ENCODE measurements at places on chromosomes 12 and 14. TPM values are rescaled to one million over a fixed set of nuclear protein-coding genes. Genes with fewer than 3 reads are reported as not detected.

GRCh38 chr14:105060751-105061427 is 4.3 kb downstream of the GPR132 start:
- no peak for DNase-seq

- DNase-seq: no peak
Observed at GRCh38 chr12:46831335-46832129, 5.7 kb upstream of the SLC38A4 start.

DNA sequence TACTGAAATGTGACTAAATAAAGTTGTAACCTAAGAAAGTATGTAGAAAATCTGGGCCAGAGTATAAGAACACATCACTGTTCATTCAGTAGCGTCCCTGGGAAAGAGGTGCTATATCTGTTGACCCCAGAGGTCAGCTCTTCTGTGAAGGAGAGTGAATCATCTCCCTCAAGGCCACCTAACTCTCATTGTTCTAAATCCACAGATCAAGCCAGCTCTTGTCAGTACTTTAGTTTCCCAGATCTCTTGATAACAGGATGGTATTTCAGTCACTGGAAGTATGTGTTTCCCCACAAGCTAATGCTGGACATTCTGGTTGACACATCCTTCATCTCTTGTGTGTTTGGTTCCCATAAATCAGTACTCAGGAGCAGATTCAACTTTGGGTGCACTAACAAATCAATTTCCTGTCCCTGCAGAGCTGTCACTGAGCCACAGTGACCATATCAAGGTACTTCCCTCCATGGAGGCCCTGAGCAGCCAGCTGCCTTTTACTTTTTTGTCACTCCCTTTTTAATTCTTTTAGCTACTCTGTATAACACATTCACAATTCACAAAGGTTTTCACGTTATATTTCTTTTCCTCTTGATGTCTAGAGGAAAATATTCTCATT is 7.8 kb downstream of the KRT1 start:
- DNase-seq: no peak

GRCh38 chr14:98903371-98903770 is 368.6 kb downstream of the BCL11B start:
- peak; percentile 45 for DNase-seq

Gene MYO1H
- not detected for total RNA-seq

- no peak for DNase-seq
Observed at GRCh38 chr12:112466011-112466422, 47.3 kb downstream of the PTPN11 start.

DNA sequence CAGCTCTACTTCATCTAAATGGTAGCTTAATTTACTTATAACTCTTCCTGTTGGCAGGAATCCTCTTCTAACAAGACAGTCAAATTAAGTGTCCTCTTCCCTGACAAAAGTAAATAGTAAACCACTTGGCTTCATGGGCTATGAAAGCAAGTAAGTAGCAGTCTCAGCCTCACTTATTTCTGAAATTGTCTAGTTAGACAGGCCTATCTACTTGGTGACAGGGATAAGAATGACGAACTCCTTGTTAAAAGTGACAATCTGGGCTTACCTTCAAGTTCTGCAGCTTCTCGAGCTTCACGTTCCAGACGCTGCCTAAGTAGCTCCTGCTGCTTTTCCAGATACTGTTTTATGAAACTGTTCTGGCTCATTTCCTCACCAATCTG is 4.7 kb downstream of the ACIN1 start:
- DNase-seq: no peak

Gene LMNTD1
- not detected for total RNA-seq

- DNase-seq: no peak
Observed at GRCh38 chr12:90773491-90773890, 181.5 kb downstream of the CCER1 start.

Gene TMEM132D
- total RNA-seq: not detected

Gene IFNG
- total RNA-seq: not detected

Gene ATF7IP
- 34.2 TPM for total RNA-seq

DNA sequence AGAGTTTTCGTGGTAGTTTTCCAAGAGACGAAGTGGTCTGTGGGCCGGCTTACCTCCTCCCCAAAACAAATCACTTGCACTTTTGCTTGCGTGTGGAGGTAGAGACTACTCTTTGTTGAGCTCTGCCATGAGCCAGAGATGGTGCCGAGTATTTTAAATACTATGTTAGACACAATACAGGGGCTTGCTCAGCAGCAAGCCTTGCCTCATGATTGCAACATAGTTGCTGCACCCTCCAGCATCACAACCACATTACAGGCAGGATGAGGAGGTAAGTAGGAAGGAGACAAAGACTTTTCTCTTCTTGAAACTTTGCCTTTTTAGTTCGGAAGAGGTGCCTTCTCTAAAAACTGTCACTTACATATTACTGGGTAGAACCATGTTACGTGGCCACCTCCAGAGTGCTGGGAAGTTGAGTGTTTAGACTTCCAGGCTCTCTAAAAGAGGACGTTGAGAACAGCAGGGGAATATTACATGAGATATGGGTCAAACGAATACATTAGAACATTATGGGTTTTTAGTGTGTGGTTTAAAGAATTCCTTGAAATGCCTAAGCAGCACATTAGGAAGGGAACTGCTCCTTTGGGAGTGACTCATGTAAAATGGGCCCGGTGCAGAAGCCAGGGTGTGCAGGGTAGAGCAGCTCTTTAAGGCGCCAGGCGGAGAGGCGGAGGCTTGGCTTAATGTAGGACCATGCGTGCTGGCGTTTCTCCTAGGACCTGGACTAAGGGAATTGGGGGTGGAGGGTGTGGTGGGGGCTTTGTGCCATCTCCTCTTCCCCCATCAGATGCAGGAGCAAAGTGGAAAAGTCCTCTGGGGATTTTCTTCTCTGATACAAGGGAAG is 110.6 kb upstream of the PRMT8 start:
- DNase-seq: no peak

GRCh38 chr14:90503582-90503981 is 106.8 kb downstream of the CALM1 start:
- no peak for DNase-seq

DNA sequence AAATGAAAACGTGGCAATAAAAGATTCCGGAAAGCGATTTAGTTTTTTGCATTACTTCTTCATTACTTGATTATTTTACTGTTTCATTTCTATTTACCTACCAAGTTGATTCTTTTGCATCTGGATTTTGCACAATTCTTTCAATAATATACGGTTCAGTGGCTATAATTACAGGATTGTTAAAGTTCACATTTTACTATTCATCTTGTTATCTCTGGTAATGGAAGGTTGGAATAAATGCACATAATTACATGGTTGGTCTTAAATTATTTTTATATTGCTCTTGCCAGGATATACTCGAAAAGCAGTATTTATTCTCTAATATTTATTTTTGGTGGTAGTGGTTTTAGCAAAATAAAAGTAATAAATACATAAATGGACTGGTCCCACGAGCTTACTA is 837.9 kb downstream of the DIO2 start:
- no peak for DNase-seq

DNA sequence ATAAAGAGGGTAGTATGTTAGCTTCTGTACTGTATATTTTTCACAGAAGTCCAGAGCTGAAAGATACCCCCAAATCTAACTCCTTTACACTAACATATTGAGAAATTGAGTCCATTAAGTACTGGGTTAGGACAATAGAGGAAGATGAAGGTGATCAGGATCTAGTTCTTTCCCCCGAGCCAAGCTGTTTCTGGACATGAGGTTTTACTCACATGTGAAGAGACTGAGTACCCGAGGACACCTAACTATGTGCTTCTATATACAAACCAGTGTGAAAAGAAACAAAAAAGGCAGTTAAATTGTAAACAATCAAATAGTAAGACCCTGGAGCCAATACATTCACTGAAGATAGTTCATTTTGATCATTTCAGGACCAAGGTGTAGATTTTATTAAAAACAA is 3.8 kb upstream of the TRHDE start:
- no peak for DNase-seq

Gene AKAP6
- total RNA-seq: 25.9 TPM

Gene EEA1
- total RNA-seq: 5.9 TPM

DNA sequence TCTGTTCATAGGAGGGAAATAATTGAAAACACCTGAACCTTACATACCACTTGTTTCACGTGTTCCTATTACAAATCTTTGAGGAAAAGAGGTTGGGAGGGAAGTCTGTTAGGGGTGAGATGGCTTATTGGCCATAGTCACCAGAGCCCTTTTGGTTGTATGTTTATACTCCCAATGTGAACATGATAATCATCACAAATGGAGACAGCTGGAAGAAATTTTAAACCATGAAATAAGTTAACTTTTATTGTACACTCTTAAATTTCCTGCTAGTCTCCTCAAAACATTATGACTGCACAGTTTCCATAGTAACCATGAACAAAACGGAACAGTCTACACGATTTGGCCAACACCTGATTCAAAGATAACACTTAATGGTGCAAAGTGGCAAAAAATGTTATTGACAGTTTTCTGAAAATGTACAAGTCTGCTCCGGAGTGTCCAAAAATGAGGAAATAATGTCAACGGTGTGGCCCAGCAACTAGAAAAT is 56.9 kb downstream of the LMNTD1 start:
- DNase-seq: no peak

GRCh38 chr14:72701605-72702004 is 192.3 kb downstream of the DPF3 start:
- no peak for DNase-seq

- DNase-seq: peak; percentile 35
Observed at GRCh38 chr12:116161588-116161987, 115.9 kb downstream of the MED13L start.

GRCh38 chr12:41684997-41685396 is 459.7 kb downstream of the GXYLT1 start:
- DNase-seq: no peak

- DNase-seq: no peak
Observed at GRCh38 chr12:56585098-56585497, 45.0 kb downstream of the BAZ2A start.

DNA sequence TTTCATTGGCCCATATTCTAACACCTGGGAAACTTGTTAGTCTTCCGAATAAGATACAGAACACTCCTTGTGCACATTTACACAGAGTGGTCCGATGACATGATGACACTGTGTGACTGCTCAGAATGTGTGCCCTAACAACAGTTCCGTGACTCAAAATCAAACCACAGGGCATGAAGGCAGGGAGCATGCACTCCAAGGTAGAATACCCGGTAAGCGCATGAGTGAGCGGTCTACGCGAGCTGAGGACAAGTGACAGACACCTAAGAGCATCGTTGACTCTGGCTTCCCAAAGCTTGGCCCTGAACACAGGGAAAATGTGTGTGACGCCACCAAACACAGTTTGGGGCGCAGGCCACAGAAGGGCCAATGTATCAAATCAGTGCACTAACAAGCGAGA is 18.6 kb downstream of the CLIP1 start:
- no peak for DNase-seq

GRCh38 chr12:76260390-76260748 is 87.8 kb downstream of the BBS10 start:
- no peak for DNase-seq

DNA sequence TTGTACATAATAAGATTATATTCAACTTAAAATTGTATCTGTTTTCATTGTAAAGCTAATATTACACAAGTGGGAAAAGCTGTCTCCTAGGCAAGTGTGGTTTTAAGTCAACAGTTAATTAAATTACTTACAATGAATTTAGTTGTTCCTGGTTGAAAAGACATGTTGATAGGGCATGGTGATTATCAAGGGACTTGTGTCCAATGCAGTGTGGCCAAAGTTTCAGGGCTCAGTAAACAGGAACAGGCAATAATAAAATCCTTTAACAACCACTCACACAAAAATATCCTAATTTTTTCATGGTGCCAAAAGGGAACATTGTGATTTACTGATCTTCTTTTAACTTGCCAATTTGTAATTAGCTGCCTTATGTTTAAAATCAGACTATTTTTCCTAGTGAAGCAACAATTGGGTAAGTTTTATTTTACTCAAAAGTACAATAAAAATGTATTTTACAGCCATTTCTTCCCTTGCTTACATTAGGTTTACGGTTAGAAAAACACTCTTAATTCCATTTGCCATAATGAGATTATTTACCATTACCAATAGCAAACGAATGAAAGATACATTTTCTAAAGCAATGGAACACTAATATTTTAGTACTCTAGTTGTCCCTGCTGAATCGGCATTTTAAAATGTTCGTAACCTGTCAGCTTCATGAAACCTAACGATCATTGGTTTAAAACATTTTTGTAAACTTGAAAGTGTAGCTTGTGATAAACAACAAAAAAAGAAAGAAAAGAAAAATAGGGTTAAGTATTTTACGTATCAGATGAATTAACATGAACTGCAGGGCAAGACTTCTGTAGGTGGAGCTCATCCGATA is 1.8 kb upstream of the WNK1 start:
- no peak for DNase-seq

GRCh38 chr12:124642105-124642504 is 74.7 kb upstream of the NCOR2 start:
- no peak for DNase-seq

DNA sequence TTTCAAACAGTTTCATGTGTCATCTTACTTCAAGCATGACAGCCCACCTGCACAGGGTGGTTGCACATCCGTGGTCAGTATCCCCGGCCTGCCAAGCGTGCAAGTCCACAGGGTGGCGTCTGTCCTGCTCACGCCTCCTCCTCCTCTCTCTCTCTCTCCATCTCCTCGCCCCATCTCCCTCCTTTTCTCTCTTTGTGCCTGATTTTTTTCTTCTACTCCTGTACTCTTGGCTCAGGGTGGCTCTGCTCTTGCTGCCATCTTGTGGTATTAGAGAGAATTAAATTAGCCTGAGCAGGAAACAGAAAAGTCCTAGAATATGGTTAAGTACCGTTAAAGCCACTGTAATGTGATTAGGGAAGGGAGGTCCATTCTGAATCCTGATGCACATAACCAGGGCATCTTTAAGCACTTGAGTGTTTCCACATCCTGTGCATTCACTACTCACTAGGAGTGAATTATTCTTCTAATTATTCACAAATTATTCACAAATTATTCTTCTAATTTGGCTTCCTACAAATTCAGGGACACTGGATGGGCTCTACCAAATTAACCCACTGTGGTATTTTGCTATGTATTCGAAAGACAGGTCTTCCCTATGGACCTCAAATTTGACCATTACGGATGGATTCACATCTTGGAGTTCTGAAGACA is 25.5 kb upstream of the DTX1 start:
- DNase-seq: peak; percentile 78

Gene SAMD4A
- total RNA-seq: 1.8 TPM

Gene EXOC3L4
- total RNA-seq: not detected

Gene TMEM121
- total RNA-seq: 1.6 TPM

- no peak for DNase-seq
Observed at GRCh38 chr14:80992580-80992979, 37.2 kb downstream of the TSHR start.

Gene CLEC6A
- total RNA-seq: not detected

GRCh38 chr14:65382586-65382985 is 29.9 kb upstream of the FUT8 start:
- no peak for DNase-seq

- no peak for DNase-seq
Observed at GRCh38 chr12:117926391-117926899, 42.3 kb downstream of the KSR2 start.

GRCh38 chr14:68884031-68885030 is 91.5 kb upstream of the ZFP36L1 start:
- no peak for DNase-seq

Gene PKP2
- total RNA-seq: 6.1 TPM

DNA sequence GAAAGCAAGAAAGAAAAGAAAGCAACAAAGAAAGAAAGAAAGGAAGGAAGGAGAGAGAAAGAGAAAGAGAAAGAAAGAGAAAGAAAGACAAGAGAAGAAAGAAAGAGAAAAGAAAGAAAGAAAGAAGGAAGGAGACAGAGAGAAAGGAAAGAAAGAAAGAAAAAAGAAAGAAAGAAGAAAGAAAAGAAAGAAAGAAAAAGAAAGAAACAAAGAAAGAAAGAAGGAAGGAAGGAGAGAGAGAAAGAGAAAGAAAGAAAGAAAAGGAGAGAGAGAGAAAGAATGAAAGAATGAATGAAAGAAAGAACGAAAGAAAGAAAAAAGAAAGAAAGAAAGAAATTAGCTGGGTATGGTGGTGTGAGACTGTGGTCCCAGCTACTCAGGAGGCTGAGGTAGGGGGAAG is 400.1 kb upstream of the MDGA2 start:
- DNase-seq: no peak

Measured in H4 (cell line).